ENCODE measurements at places on chromosomes 16 and 17. TPM values are rescaled to one million over a fixed set of nuclear protein-coding genes. Genes with fewer than 3 reads are reported as not detected.

SMIM5 gene
- total RNA-seq = 0.28 TPM

OTOA gene
- total RNA-seq = not detected

BANP gene
- total RNA-seq = 18.6 TPM

GFAP gene
- total RNA-seq = not detected

SF3B3 gene
- total RNA-seq = 94.6 TPM

BIRC5 gene
- total RNA-seq = 0.14 TPM

EPN3 gene
- not detected for total RNA-seq

CBLN1 gene
- 8.8 TPM for total RNA-seq

ITPRIPL2 gene
- total RNA-seq = 118 TPM

NPIPA7 gene
- total RNA-seq = not detected

ENPP7 gene
- not detected for total RNA-seq

LPCAT2 gene
- total RNA-seq = 21.1 TPM

ICAM2 gene
- total RNA-seq = 41.6 TPM

TSNAXIP1 gene
- 8.5 TPM for total RNA-seq

FN3K gene
- 8.3 TPM for total RNA-seq

SLFN14 gene
- total RNA-seq = not detected

LITAFD gene
- total RNA-seq = not detected

SPATA22 gene
- total RNA-seq = not detected

KRTAP1-1 gene
- not detected for total RNA-seq

SLC16A11 gene
- not detected for total RNA-seq

SCGB1C2 gene
- total RNA-seq = not detected

NHERF2 gene
- 84.1 TPM for total RNA-seq

ZG16 gene
- total RNA-seq = not detected

CACNG1 gene
- total RNA-seq = not detected

METRN gene
- 58.9 TPM for total RNA-seq

KRT40 gene
- not detected for total RNA-seq

FOXN1 gene
- not detected for total RNA-seq

ABCA9 gene
- 38.6 TPM for total RNA-seq

CSH2 gene
- not detected for total RNA-seq

MRPS34 gene
- 48.3 TPM for total RNA-seq

ZNF75A gene
- total RNA-seq = 41.6 TPM

SYNGR3 gene
- 1.5 TPM for total RNA-seq

Measured in thoracic aorta (tissue), 2 donors.